ENCODE measurements at places on chromosomes 12 and 14.

DNA sequence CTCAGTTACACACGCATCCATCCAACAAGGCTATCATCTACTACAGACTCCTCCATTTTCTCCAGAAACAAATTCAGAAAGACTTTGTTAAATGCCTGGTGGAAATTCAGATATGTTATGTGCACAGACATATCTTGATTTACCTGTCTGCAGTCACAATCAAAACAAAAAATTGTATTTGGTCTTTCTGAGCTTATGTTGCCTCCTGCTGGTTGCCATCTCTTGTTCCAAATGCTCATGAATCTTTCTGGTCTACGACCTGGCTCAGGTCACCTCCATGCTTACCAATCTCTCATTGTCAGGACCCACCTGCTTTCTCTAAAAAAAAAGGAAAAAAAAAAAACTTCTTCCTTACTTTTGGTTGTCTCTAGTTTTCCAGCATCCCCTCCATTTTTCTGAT lies 169.2 kb upstream of the PLXNC1 start:
- H3K4me3 ChIP-seq: no peak overlapping the region
- H3K27me3 ChIP-seq: no peaks in the 10 kb centered on the region
- DNase-seq: no peak
- no peaks in the 10 kb centered on the region for H3K4me1 ChIP-seq
- no peaks in the 10 kb centered on the region for H3K36me3 ChIP-seq

DNA sequence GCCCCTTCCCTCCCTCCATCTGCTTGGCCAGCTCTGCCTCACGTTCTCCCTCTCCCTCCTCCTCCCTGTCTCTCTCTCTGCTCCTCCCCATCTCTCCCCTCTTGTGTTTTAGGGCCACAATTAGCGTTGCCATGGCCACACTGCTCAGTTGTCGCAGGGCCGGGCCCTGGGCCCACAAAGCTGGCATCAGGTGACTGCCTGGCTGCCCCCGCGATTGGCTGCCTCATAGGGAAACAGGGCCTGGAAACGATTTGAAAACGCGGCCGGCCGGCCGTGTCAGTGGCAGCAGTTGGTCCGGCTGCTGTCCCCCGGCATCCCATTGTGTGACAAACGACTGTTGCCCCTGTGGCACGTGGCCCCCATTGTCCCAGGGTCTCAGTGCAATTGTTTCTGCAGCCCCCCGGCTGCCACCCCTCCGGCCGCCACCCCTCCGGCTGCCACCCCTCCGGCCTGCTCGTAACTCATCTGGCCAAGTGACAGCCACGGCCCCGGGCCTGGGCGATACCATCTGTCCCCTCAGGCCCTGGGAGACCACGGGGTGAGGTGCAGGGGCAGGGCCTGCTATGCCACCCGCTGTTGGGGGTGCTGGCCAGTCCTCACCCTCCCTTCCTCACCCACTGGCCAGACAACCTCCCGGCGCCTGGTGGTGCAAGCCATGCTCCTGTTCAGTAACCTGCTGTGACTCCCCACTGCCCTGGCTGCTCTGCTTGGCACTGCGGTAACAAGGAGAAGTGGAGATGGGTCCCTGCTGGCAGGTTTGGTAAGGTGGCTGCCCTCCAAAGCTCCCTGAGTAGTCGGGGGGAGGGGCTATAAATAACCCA lies 17.4 kb downstream of the FOXN4 start:
- H3K36me3 ChIP-seq: no peaks in the 10 kb centered on the region
- no peaks in the 10 kb centered on the region for H3K27me3 ChIP-seq
- no peak overlapping the region for H3K27ac ChIP-seq
- peak; percentile 43 for DNase-seq
- H3K4me1 ChIP-seq: no peaks in the 10 kb centered on the region

DNA sequence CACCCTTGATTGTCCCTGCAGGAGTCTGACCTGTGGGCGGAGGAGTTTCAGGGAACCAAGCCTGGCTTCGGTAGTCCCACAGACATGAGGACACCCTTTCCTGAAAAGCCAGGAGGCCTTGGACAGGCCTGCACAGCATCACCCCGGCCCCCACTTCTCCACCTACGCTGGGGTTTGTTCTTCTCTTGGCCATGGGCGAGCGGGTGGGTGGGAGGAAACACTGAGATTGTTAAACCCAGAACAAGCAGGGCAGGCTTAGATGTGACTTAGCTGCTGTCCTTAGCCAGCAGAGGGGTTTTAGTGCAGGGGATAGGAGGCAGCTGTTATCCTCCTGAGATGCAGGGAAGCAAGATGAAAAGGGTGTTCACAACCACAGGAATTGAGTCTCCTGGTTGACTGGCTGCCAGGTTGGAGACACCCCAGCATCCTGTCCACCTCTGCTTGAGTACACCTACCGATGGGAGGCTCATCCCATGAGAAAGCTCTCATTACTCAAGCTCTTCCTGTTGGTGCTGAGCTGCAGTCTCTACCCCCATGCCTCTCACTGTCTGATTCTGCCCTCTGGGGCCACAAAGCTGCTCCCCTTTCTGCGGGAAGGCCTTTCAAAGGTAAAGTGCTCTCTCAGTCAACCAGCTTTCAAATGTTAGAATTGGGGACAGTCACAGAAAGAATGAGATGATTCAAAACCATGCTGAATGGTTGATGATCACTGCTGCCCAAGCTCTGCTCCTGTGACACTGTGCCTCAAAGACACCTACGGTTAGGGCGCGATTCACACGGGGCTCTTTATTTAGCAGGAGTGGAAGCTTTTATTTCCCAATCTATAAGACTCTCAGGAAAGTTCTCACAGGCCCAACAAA lies 86.3 kb downstream of the IRF2BPL start:
- no peaks in the 10 kb centered on the region for H3K36me3 ChIP-seq
- no peak overlapping the region for H3K27ac ChIP-seq
- H3K4me3 ChIP-seq: no peak overlapping the region
- H3K27me3 ChIP-seq: no peaks in the 10 kb centered on the region
- H3K4me1 ChIP-seq: no peaks in the 10 kb centered on the region
- DNase-seq: no peak

DNA sequence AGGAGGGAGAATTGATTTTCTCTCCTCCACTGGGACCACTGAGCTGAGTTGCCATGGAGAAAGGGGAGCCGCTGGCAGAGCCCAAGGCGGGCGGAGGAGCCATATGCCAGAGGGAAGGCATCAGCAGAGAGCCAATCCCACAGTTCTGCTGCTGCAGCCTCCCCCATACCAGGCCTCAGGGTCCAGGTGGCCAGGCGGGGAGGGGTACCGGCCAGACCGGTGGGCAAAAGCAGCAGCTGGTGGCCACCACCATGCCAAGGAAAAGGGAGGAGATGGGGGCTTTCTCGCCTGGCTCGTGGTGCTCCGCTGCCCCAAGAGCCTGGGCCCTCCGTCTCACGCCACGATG lies 72.8 kb downstream of the PITPNM2 start:
- H3K4me1 ChIP-seq: no peaks in the 10 kb centered on the region
- H3K36me3 ChIP-seq: no peaks in the 10 kb centered on the region
- no peaks in the 10 kb centered on the region for H3K27me3 ChIP-seq
- H3K4me3 ChIP-seq: no peak overlapping the region

DNA sequence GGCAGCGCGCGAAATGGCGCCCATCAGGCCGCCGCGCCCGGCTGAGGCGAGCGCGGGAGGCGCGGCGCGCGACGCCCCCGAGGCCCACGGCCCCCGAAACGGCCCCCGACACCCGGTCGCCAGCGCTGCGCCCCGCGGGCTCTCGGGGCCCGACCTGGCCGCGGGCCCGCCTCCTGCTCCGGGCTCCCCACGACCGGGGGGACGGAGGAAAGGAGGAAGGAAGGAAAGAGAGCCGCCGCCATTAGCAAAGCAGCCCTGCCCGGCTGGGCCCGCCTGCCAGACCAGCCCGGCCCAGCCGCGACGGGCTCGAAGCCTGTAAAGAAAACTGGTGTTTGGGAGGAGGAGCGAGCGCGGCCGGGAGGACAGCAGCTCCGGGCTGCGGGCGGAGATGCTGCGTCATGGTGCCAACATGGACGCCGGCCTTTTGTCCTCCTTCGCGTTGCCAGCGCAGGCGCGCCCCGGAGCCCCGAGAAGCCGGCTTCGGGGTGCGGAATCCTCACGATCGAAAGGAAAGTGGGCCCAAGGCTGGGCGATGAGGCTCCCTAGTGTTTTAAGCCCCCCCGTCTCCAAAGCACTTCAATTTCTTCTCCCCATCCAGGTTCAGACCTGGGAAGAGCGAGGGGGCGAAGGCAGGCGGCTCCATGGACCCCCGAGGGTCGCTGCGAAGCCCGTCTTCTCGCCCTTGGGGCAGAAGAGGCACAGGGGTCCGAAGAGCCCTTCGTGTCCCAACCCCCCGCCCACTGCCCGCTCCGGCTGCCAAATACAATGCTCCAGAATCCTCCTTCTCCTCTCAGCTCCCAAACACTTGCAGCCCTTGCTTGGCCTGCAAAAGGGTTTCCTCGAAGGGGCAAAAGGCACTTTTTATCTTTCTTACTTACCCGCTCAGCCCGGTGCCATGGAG lies 2.9 kb upstream of the SETD1B start:
- peaks cover 14% of the 10 kb centered on the region for H3K4me1 ChIP-seq
- H3K4me3 ChIP-seq: peak overlapping the region; percentile 95
- H3K36me3 ChIP-seq: no peaks in the 10 kb centered on the region
- peak overlapping the region; percentile 100 for H3K27ac ChIP-seq
- DNase-seq: peak; percentile 81

- peaks cover 12% of the 10 kb centered on the region for H3K4me1 ChIP-seq
- DNase-seq: no peak
- peak overlapping the region; percentile 59 for H3K27ac ChIP-seq
- no peaks in the 10 kb centered on the region for H3K36me3 ChIP-seq
Observed at GRCh38 chr14:75428230-75429104, 645 bp downstream of the JDP2 start.

GRCh38 chr14:58549105-58549757 lies 88.5 kb upstream of the DACT1 start:
- no peak overlapping the region for H3K27ac ChIP-seq
- no peak for DNase-seq
- no peaks in the 10 kb centered on the region for H3K4me1 ChIP-seq
- H3K4me3 ChIP-seq: no peak overlapping the region

DNA sequence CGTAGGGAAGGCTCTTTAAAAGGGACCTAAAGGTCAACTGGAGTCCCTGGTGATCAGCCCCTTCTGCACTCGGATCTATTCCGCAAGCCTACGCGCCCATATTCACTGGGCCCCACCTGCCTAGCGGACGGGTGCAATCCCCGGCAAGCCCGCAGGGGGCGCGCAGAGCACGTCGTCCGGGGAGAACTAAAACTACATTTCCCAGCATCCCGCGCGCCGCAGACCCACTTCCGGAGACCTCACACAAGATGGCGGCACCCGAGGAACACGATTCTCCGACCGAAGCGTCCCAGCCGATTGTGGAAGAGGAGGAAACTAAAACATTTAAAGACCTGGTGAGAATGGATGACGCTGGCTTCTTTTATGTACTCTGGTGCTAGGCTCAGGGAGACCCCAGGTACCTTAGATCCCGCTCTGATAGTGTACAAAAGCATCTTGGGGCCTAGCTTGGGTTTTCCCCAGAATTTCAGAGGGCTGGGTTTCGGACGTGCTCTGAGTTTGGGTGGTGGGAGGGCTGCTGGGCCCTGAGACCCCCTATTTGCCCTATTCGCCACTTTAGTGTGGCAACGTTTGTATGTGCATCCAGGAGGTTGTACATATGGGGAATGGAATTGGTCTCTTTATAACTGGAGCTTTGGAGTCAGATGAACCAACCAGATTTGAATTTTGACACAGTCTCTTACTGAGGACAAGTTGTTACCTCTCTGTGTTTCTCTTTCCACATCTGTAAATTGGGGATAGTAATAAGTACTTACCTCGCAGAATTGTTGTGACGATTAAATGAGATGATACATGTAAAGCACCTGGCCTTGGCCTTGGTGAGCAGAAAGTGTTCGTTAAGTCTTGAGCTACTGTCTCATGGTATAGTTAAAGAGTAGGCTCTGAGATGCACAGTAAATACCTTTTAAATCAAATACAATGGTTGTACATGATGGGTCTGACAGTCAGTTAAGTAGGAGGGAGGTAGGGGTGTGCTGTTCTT lies at the start of gene DDX47:
Gene DDX47 (plus strand): TSS at position 227 of the 982 bp plus-strand sequence. CDS start 22 bp downstream, at position 249.
- peak within 1 kb of the TSS; percentile 87 for H3K27ac ChIP-seq
- peak; percentile 93 for DNase-seq
- peak within 1 kb of the TSS; percentile 93 for H3K4me3 ChIP-seq
- H3K36me3 ChIP-seq: no peaks in the 10 kb centered on the region
- H3K4me1 ChIP-seq: peaks cover 12% of the 10 kb centered on the region

DNA sequence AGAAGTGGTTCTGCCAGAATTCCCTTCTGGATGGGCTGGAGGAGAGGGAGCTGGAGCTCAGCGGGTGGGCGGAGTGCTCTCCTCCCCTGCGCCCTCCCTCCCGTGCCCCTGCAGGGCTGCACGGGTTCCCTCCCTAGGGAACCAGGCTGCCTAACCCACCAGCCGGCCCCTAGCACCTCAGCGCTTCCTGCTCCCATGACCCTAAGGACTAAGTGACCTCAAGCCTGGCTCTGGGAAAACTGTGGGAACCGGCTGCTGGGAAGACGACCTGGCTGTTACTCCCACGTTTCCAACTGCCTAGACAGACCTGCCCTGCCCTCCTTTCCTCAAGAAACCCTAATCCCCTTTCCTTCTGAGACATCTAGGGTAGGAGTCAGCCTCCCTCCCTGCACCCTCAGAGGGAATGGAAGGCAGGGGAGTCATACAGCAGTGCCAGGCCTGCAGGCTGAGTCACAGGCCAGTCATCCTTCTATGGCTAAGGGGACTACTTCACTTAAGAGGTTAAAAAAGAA lies 31.5 kb downstream of the SLC6A12 start:
- H3K27me3 ChIP-seq: peaks cover 5% of the 10 kb centered on the region
- H3K4me1 ChIP-seq: no peaks in the 10 kb centered on the region
- no peaks in the 10 kb centered on the region for H3K36me3 ChIP-seq
- H3K27ac ChIP-seq: no peak overlapping the region

DNA sequence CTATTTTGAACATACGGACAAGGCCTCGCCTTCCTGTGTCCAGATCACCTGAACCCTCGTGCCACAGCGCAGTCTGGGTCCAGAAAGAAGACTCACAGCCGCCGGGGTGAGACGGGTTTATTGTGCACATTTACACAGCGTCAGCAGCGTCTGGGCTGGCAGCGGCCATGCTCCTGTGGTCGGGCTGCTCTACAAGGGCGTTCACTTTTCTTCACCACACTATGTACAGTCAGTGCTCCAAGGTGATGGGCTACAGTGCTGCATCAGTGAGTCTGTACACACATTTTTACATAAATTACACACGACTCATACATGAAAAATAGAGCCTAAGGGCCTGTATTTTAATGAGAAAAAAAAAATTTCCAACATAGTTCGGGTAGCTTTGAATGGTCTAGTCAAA lies 18.0 kb downstream of the ZFYVE21 start:
- DNase-seq: no peak
- H3K36me3 ChIP-seq: no peaks in the 10 kb centered on the region
- no peak overlapping the region for H3K4me3 ChIP-seq
- H3K27ac ChIP-seq: no peak overlapping the region
- no peaks in the 10 kb centered on the region for H3K27me3 ChIP-seq
- H3K4me1 ChIP-seq: peaks cover 37% of the 10 kb centered on the region

DNA sequence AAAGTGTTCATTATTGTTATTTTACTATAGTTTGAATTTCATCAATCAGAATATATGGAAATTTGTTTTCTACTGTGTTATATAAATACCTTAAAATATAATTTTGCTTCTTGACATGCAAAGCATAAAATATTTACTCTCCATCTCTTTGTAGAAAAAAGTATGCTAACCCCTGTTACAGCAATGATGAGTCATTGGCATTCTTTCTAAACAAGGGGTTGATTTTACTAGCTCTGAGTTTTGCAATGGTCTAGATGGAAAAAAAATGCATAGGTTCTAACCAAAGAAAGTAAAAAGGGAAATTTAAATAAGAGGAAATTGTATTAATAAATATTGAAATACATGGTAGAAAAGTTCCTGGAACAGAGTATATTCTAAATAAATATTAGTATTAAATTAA lies 990.2 kb upstream of the ATXN7L3B start:
- H3K27ac ChIP-seq: no peak overlapping the region
- no peaks in the 10 kb centered on the region for H3K36me3 ChIP-seq
- no peak for DNase-seq

GRCh38 chr14:54343272-54344121 lies 53.3 kb upstream of the CDKN3 start:
- no peak overlapping the region for H3K4me3 ChIP-seq
- H3K36me3 ChIP-seq: no peaks in the 10 kb centered on the region
- H3K27me3 ChIP-seq: no peaks in the 10 kb centered on the region
- no peak overlapping the region for H3K27ac ChIP-seq
- DNase-seq: no peak
